NCI-H1105 treated with DMSO at 0.1 percent for 48 hours (cell line): ENCODE measurements at places on chromosomes 5 and 9.

- no peak for DNase-seq
Measured at GRCh38 chr9:11558043-11558442, 945.2 kb upstream of the PTPRD start.

DNA sequence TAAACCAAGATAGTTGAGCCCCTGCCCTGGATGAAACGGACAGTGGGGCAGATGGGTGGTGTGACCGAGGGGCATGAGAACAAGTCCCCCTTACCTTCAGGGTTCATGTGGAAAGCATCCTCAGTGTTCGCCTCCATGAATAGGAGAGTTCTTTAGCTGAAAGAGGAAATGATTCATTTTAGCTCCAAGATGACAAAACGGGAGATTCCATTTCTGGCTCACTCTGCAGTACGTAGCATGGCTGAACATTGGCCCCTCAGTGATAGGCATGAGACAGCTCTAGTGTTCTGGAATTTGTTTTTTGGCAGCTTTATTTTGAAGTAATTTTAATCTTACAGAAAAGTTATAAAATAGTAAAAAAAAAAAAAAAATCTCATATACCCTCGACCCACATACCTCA lies 70.2 kb upstream of the AGXT2 start:
- DNase-seq: no peak

- no peak for DNase-seq
Measured at GRCh38 chr9:34203992-34204635, 25.3 kb downstream of the UBAP1 start.

- no peak for DNase-seq
Measured at GRCh38 chr9:137452006-137452760, 7.0 kb downstream of the NSMF start.

DNA sequence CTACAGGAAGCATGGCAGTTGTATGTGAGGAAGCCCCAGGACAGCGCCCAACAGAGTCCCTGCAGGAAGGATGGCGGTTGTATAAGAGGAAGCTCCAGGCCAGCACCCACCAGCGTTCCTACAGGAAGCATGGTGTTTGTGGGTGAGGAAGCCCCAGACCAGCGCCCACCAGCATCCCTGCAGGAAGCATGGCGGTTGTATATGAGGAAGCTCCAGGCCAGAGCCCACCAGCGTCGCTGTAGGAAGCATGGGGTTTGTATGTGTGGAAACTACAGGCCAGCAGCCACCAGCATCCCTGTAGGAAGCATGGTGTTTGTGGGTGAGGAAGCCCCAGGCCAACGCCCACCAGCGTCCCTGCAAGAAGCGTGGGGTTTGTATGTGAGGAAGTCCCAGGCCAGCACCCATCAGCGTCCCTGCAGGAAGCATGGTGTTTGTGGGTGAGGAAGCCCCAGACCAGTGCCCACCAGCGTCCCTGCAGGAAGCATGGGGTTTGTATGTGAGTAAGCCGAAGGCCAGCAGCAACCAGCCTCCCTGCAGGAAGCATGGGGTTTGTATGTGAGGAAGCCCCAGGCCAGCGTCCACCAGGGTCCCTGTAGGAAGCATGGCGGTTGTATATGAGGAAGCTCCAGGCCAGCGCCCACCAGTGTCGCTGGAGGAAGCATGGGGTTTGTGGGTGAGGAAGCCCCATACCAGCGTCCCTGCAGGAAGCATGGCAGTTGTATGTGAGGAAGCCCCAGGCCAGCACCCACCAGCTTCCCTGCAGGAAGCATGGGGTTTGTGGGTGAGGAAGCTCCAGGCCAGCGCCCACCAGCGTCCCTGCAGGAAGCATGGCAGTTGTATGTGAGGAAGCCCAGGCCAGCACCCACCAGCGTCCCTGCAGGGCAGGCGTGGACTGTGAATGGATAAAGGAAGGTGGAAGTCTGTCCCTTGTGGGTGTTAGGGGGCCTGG lies 79.0 kb downstream of the DAP start:
- DNase-seq: no peak

GRCh38 chr9:28050046-28050445 lies 476.8 kb upstream of the C9orf72 start:
- no peak for DNase-seq

GRCh38 chr5:60131504-60131903 lies 238.0 kb upstream of the PDE4D start:
- no peak for DNase-seq

DNA sequence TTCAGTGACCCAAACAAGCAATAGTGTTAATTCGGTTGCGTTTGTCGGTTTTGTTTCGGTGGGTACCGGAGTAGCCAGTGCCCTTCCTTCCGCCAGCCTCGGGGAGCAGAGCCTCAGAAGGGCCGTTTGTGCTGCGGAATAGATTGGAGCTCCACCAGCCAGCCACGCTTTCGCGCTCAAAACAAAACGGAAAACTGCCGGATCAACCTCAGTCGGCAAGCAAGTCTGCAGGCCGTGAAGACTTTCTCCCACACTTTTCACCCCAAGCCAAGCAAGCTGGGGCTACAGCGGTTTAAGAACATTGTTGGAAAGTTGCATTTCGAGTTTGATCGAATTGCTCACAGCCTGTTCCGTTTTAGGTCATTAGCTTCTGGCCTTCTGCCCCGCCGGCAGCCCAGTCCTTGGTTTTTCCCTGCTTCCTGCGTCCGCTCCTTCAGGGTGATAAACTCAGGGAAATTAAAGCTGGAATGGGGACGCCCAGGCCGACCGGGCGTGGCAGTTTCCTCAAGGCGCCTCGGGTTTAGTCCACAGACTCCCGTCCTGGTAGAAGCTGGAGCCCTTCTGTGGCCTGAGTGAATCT lies 803 bp upstream of the CCNO start:
- DNase-seq: peak; percentile 44

DNA sequence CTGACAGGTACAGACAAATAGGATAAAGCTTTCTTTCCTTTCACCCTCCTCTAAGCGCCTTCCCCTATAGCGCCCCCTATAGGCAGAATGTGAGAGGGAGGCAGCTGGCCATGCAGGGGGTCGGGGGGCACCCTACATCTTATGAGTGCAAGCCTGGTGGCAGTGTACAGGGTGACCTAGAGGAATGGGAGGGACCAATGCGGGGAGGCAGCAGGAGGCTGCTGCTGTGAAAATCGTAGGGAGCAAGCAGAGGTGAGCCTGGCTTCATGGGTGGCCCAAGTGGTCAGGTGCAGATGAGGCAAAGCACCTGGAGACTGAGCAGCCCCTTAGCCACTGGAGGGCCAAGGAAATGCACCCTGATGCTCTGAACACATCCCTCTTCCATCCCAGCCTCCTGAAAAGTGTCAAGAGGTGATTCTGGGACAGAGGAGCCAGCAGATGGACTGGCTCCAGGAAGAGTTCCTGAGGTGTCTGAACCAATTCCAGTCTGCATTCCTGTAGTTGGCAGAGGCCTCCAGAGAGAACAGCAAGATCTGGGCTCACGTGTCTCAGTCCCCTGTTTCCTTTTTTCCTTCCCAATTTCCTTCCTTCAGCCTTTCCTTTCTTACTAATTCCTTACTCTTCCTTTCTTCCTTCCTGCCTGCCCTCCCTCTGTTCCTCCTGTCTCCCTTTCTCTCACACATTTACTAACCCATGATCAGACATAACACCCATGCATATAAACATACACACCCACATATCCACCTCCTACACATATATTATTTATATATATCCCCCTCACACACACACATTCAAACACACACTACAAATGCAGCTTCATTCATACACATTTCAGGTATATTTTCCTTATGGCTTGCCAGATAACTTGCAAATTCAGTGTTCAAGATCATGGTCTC lies 32.8 kb upstream of the GALNT10 start:
- no peak for DNase-seq
